Activated T-cell treated with anti-CD3 and anti-CD28 coated beads, Interleukin-2, amount 50 U/mL, for 4 hours (primary cell): ENCODE measurements at places on chromosomes 2 and 18. TPM values are rescaled to one million over a fixed set of nuclear protein-coding genes. Genes with fewer than 3 reads are reported as not detected.

DNA sequence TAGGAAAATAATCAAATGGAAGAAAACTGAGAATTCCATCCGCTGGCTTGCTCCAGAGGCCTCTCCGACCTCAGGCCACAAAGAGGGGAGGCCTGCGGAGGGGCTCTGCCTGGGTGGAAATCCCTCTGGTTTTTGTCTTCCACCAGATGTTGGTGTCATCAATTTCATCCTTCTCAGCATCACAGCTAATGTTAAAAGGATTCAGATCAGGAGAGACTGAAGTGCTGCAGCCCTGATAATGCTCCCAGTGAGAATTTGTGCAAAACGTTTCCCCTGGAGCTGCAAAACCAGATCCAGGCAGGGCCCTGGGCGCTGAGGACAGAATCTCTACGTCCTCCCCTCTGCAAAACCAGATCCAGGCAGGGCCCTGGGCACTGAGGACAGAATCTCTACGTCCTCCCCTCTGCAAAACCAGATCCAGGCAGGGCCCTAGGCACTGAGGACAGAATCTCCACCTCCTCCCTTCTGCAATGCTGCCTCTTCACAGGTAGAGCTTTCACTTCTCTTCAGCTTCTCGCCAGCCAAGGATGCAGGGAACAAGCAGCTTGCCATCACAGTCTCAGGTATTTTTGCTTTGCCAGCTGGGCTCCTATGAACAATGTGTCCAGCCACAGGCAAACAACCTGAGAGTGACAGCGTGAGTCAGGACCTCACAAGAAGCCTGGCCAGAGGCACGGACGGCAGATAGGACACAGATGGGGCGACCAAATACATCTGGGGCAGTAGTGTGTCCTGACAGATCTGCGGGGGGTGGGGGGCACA, 81.2 kb downstream of the TMEM18 start:
- no peak for DNase-seq

- no peak for DNase-seq
These were observed 534.6 kb downstream of the TNS1 start for GRCh38 chr2:217468042-217468830.

GRCh38 chr2:190636361-190636760, 12.5 kb upstream of the NAB1 start:
- no peak for DNase-seq

DNA sequence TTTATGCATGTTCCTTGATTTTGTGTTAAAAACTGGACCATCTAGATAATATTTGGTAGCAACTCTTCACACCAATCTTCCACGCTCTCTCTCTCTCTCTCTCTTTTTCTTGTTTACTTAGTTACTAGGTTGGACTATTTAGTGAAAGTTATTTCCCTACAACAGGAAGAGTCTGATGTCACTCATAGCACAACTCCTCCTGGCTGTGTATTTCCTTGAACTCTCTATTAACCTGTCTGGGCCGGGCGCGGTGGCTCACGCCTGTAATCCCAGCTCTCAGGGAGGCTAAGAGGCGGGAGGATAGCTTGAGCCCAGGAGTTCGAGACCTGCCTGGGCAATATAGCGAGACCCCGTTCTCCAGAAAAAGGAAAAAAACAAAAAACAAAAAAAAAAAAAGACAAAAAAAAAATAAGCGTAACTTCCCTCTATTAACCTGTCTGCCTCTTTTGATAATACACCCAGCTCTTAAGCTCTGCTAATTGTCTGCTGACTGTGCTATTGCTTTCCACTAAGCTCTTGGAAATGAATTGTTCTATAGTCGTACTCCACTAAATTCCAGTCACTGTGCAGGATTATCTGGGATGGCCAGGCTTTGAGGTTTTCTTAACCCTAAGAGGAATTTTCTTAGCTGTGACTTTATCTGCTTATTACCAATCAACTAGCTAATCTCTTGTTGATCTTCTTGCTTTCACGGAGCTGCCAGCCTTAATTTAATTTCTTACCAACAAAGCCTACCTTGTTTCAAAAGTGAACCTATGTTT, 18.1 kb upstream of the CDH19 start:
- DNase-seq: no peak

- DNase-seq: no peak
These were observed 132.8 kb upstream of the L3MBTL4 start for GRCh38 chr18:6547476-6547875.

GRCh38 chr2:36618381-36618780, 20.4 kb upstream of the FEZ2 start:
- no peak for DNase-seq

GRCh38 chr2:145715601-145716000, 1195.7 kb upstream of the ZEB2 start:
- DNase-seq: no peak

- no peak for DNase-seq
These were observed 473.8 kb downstream of the DCC start for GRCh38 chr18:52813635-52814416.

GRCh38 chr2:100645695-100646429, 83.1 kb downstream of the PDCL3 start:
- no peak for DNase-seq

GRCh38 chr2:239095460-239096081, 247.7 kb downstream of the TWIST2 start:
- DNase-seq: no peak

DNA sequence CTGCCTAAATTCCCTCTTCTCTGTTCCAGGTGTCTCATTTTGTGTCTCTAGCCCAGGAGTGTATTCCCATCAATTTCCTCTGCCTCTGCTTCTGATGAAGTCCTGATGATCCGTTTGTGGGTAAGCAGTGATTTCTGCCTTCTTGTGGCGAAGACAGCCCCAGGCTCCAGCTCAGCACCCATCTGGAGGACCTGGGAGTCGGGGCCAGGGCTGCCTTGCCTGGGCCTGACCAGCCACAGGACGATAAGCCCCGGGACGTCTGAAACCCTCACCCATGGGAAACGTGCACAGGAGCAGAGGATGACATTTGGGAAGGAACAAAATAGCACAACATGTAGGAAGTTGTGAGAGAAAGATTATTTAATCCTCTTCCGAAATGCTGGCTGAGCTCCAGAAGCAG, 206.9 kb downstream of the FBXO15 start:
- no peak for DNase-seq

The CDH2 gene
- total RNA-seq: 0.22 TPM
